GM23338 (cell line): ENCODE measurements at places on chromosomes 13 and 19. TPM values are rescaled to one million over a fixed set of nuclear protein-coding genes. Genes with fewer than 3 reads are reported as not detected.

DNA sequence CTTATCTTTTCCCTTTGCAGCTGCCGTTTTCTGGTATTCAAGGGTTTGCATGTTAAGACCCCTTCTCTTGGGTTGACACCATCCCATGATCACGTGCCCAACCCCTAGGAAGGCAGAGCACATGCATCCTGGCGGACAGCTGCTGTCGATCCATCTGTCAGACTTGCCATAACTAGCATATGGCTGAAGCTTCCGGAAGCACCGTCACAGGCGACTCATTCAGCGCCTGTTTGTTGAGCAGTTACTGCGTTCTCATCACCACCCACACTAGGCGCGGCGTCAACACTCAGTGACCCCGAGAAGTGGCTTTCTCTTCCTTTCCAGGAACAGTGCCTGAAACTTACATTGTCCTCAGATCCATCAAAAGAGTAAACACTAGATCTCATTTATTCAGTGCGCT is 93.6 kb downstream of the SOX1 start:
- no peak for DNase-seq

DNA sequence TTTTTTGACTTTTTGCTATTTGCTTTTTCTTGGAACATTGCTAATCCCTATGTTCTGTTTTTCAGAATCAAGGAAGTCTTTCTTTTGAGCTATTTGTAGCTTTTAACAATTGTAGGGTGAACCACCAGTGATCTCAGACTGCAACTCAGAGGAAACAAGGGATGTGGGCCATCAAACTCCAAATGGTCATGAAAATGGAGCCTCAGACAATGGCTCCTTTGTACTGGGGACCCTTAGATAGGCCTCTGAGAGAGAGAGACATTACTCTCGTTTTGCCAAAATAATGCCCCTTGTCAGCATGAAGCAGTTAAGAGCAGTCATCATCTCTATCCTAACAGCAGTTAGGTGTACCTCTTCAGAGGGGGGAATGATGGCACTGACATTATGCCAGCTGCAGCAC is 56.4 kb upstream of the GJB6 start:
- DNase-seq: no peak

GRCh38 chr19:39248806-39249205 is at the start of gene IFNL4:
Gene IFNL4, minus strand, starts transcription at chr19:39248856.
- no peak for DNase-seq

DNA sequence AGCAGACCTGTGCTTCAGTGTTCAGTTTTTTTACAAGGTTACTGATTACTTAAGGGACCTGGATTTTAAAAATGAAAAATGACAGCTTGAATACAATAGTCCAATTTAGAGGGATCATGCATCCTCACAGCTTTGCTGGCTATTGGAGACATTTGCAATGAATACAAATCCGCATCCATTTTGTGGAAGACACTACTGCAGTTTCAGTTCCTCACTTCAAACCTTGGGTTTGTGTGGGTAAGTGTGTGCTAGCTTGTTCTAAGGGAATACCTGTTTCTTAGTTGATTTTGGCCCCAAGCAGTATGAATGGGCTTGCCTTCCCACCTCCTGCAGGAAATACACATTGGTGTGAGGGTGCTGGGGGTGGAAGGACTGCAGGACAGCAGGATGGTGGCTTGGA is 222.4 kb downstream of the OLFM4 start:
- DNase-seq: no peak

GRCh38 chr19:48372904-48373303 is 8.7 kb downstream of the SYNGR4 start:
- no peak for DNase-seq

DNA sequence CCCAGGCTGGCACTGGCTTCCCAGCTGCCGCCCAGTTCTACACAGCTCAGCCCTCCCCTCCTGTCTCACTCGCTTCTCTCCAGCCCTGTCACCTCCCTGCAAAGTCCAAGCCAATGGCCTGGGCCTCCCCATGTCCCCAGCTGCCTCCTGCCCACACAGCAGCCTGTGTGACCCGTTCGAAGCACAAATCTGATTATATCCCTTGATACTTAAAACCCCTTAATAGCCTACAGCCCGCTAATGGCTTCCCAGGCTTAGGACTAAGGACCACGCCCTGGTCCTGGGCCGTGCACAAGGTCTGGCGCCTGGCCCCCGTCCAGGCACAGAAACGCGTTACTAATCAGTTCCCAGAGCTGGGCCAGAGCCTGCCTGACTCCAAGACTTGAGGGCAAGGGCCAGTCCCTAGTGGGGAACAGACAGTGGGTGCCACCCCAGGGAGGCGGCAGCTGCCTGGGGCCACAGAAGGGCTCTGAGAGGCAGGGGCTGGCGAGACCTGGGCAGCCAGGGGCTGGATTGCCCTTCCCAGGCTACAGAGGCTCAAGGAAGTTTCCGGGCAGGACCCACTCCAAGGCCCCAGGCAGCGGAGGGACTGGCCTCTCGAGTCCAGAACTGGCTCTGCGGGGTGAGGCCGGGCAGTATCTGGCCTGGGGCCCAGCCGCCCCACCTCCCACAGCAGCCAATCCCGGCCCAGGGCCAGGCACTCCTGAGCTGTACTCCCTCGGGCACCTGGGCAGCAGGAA is 10.4 kb downstream of the XAB2 start:
- DNase-seq: no peak

DNA sequence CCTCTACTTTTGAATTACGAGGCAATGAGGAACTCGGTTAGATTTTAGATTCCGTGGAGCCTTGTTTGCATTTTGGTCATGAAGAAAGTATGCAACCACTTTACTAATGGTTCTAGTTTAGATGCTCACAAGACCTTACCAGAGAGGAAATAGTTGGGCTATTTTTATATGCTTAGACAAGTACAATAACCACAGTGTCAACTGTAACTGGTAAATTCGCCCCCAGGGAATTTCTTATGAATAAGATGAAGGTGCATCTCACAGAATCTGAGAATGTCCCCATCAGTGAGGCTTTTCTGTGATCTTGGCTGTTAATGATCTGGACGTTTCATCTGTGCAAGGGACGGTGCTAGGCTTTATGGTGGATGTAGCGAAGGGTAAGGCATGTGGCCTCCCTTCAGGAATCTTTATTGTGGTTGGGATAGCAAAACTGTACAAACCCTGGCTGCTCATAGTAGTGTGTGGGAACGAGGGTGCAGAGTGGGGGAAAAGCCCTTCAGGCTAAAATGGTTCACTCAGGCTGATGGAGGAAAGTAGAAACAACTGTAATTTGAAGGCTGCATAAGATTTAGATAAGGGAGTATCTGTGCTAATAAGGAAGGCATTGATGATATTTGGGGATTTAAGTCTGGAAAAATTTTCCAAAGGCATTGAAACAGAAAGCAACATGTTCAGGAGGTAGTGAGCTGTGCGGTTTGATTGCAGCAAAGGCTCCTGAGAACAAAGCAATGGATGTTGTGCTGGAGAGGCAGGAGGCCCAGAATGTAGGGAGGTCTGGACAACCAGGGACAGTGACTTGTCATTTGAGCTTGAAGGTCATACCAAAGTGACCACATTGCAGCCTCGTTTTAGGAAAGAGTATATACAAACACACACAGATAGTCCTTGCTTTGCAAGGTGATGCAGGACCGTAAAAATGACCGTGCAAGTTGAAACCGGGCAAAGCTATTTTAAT is 28.4 kb downstream of the UBAC2 start:
- no peak for DNase-seq

DNA sequence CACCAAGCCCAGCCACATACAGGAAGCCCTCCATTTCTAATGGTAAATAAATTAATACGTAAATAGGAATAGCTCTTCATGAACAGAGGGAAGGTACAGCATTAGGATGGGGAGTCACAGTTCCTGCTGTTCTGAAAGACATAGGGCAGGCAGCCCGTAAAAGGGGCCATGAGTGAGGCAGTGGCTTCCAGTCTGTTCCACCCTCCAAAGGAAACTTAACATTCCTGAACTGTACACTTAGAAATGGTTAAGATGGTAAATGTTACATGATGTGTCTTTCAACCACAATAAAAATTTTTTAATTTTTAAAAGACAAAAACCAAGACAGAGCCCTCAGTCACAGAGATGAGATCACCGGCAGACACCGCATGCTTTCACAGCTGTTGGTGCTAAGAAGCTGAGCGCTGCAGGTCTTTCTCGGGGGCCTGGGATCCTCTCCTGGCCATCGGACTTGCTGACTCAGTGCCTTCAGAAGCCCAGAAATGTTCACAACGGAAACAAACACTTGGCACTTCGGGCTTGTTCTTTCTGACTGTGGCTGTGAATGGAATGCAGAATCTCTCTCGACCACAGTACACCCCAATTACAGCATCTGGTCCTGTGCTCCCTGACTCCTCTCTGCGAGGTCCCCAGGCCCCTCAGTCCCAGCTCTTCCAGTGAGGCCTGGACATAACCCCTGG is 36.4 kb downstream of the EPS15L1 start:
- DNase-seq: no peak

DNA sequence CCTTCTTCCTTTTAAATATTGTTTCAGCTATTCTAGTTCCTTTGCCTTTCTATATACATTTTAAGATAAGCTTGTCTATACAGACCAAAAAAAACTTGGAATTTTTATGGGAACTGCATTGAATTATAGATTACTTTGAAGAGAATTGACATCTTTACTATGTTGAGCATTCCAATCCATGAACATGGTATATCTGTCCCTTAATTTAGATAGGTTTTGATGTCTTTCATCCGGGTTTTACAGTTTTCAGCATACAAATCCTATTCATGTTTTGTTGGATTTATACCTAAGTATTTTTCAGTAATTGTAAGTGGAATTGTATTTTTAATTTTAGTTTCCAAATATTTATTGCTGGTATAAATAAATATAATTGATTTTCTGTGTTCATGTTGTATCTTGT is 12.2 kb upstream of the IFNL1 start:
- no peak for DNase-seq

The SMIM17 gene
- polyA plus RNA-seq: not detected in 2 replicates

The MUC16 gene
- 0.06 and 0.07 TPM in 2 replicates for polyA plus RNA-seq

The TUBA3C gene
- polyA plus RNA-seq: not detected in 2 replicates

The PSG2 gene
- not detected in 2 replicates for polyA plus RNA-seq

The SRRM5 gene
- polyA plus RNA-seq: 0.08 and 0.17 TPM in 2 replicates

The PCP2 gene
- 0.40 TPM in 1 of 2 replicates, not detected in the other for polyA plus RNA-seq

The ZNF610 gene
- 4.7 and 5.3 TPM in 2 replicates for polyA plus RNA-seq

The LGI4 gene
- polyA plus RNA-seq: 2.3 and 3.4 TPM in 2 replicates

The GSX1 gene
- not detected in 2 replicates for polyA plus RNA-seq

The LILRA1 gene
- not detected in 2 replicates for polyA plus RNA-seq

The SCEL gene
- polyA plus RNA-seq: not detected in 2 replicates

The CRB3 gene
- polyA plus RNA-seq: 11.8 and 16.6 TPM in 2 replicates
